ENCODE measurements at places on chromosomes 12 and 14.

GRCh38 chr12:58888131-58888783, 32.0 kb downstream of the LRIG3 start:
- peak; percentile 88 for DNase-seq

GRCh38 chr12:15116983-15117382, 104.2 kb downstream of the RERG start:
- DNase-seq: no peak

DNA sequence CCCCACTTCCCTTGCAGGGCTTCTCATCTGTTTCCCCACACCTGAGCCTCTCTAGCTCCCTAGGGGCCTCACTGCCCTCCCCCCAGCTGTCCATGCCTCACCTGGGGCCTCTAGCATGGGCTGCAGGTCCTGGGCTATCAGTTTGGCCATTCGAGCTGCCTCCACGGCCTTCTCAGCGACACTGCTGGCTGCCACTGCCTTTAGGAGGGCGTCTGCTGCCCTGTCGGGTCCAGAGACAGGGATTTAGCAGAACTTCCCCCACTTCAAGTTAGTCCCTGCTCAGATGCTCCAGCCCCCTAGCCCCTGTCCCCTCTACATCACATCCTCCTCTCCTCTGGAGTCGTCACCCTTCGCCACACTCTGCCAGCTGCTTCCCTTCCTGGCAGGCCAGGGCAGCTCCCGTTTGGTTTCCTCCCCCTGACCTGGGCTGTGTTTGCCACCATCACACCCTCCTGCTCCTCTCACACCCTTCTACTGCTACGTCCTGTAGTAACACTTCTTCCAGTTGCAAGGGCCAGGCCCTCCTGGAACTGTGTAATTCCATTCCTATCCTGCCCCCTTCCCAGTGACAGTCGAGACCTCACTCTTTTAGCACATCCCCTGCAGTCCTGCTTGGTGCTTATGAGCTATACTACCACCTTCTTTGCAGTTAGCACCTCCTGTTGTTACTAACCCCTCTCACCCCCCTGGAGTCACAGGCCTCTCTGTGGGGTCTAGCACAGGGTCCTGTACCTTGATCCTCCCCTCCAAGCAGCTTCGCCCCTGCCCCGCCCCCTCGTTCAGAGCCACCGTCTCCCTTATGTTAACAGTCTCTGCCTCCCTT, 4.3 kb upstream of the AP1G2 start:
- DNase-seq: no peak

- no peak for DNase-seq
Measured at GRCh38 chr12:8143261-8143660, 13.6 kb upstream of the ZNF705A start.

GRCh38 chr14:73810478-73811163, 41.0 kb upstream of the PTGR2 start:
- DNase-seq: no peak

- no peak for DNase-seq
Measured at GRCh38 chr14:96059519-96060135, 20.5 kb downstream of the C14orf132 start.

DNA sequence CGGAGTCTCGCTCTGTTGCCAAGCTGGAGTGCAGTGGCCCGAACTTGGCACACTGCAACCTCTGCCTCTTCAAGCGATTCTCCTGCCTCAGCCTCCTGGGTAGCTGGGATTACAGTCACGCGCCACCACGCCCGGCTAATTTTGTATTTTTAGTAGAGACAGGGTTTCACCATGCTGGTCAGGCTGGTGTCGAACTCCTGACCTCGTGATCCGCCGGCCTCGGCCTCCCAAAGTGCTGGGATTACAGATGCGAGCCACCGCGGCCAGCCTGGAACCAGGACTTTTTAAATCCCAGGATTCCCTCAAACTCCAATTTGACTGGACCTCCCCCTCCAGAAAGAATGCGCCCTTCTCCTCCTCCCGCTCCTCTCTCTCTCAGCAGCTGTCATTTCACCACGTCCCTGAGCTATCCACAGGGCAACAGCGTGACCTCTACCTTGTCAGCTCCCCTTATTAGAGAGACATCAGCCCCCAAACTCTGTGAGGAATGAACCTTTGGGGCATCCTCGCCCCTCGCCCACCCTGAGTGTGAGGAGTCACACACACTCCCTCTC, 2.0 kb downstream of the ESYT1 start:
- no peak for DNase-seq

DNA sequence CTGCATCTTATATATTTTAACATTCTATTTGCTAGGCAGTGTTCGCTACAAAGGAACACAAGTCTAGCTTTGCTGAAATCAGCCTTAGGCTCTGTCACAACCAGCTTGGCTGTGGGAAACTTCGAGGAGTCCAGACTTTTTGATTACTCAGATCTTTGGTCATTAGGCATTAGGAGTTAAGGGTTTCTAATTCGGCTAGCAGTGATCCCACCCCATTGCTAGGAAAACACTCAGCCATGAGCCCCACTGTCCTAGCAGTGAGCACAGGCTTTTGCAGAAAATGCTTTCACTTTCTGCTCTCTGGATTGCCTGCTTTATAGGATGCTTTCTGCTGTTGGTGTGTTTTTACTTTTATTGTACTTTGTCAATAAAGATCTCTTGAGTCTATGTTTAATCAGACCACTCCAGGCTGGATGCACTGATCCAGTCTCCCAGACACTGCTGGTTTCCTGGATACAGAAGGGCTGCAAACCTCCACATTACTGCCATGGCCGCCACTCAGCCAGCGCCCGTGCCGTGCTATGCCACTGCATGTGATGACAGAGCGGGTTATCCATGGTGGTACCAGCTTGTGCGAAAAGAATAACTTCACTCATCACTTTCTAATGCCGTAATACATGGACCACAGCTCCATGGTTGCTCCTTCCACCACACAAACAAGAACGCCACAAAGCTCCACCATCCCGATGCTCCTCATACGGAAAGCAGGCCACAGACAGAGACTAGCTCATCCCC, 41.0 kb upstream of the PYGL start:
- peak; percentile 65 for DNase-seq

DNA sequence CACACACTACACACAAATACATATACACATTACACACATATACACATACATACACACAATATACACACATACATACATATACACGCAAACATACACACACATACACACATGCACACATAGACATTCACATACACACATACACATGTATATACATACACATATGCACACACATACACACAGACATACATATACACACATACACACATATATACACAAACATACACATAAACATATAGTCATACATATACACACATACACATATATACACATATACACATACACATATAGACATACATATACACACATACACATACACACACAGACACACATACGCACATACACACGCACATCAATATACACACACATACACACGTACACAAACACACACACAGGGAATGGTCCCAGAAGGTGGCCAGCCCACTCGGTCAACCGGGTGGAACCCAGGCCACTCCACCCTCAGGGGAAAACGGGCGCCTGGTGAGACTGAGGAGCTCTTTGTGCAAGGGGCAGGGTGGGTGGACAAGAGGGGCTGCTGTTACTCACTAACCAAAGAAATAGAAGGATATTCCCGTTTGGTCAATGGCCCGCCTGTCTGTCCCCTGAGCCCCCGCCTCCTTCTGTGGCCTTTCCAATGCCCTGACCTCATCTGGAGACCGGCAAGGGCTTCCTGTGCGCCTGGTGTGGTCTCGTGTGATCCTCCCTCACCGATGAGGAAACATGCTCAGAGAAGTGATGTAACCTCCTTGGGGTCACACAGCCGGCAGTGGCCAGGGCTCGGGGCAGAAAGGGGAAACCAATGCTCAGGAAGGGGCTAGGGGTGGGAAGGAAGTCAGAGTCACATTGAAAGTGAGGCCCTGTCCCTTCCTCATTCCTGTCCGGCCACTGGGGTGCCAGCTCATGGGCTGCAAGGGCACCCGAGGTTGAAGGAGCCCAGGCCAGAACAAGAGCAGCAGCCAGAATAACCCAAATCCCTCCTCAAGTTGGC, 5.3 kb downstream of the TRPV4 start:
- DNase-seq: peak; percentile 77

DNA sequence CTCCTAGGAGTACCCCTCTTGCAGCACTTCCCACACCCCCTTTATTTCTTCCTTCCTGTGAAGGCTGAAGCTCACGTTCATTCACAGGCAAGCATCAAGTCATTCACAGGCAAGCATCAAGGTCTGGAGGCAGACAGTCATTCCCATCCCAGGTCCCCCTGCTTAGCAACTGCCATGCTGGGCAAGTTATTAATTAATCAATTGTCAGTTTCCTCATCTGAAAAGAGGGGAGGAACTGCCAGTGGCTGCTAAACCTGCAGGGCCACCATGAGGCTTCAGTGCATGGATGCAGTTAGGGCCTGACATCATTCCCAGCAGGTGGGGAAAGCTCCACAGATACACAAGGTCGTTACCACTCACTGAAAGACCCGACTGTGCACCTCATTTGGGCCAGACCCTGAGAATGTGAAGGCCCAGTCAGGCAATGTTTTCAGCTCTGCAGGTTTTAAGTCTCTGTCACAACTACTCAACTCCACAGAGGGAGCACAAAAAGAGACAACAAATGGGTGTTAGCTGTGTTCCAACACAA, 85.0 kb upstream of the GPR68 start:
- DNase-seq: no peak

DNA sequence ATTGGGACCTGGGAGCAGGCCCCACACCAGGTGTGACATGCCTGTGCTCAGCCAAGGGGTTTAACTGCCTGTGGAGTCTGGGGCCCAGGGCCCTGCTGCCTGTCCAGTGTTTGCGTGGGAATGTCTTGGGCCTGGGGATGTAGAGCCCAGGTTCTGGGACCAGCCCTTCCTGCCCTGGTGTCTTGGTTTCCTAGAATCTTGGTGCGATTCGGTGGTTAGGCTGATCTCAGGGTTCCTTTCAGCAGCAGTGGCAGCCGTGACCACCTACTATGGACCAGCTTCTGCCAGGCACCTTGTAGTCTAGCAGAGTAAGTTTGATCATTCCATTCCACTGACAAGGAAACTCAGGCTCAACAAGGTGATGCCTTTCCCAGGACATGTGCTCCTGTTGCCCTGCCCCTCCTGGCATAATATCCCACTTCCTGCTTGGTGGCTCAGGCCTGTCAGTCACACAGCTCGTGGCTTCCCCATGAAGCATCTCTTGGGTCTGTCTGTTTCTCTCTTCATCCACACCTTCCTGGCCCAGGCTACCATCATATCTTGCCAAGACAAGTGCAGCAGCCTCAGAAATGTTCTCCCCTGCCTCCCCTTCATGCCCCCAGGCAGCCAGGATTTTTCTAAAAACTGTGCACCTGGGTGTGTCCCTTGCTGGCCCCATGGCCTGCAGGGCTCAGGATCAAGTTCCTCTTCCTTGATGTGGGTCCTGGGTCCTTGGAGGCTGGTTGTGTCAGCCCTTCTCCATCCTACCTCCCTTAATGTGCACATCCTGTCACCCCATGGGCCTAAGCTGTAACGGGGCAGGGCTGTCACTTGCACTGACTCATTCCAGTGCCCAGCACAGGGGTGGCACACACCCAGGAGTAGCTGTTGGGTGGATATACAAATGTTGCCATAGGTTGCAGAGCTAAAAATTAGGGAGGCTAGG, 101.6 kb downstream of the SLC25A47 start:
- DNase-seq: no peak

DNA sequence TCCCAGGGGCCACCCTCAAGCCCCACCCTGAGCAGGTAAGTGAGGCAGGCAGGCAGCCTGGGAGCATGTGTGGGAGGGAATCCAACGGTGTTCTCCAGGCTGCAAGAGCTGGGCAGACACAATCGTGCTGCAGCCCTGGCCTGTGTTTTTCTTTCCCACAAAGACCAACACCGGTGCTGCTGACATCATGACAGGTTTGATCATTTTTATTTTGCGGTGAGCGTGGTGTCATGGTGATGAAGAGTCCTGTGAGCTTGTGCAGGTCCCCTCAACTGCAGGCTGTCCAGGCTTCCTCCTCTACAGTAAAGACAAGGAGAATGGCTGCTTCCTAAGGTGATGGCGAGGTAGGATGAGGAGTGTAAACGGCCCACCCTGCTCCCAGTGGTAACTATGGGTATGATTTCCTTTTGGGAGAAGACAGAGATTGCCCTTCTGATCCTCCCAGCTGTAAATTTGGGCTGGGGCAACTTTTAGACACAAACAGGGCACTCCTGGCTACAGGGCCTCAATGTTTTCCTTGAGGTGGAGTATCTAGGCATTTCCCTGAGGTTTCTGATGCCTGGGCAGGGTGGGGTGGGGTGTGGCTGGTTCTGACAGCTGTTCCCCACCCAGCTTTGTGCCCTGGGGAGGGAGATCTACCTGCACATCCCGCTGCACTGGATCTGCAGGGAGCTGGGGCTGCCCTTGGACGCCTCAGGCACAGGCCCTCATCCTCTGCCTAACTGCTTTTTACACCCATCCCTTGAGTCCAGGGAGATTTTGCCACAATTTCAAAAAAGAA, 109.1 kb downstream of the VCPKMT start:
- no peak for DNase-seq

GRCh38 chr12:24400533-24400932, 451.1 kb upstream of the SOX5 start:
- no peak for DNase-seq

GRCh38 chr12:109047081-109047805, 5.1 kb upstream of the USP30 start:
- DNase-seq: no peak

GRCh38 chr12:111687255-111687654, 1.4 kb downstream of the ACAD10 start:
- no peak for DNase-seq

DNA sequence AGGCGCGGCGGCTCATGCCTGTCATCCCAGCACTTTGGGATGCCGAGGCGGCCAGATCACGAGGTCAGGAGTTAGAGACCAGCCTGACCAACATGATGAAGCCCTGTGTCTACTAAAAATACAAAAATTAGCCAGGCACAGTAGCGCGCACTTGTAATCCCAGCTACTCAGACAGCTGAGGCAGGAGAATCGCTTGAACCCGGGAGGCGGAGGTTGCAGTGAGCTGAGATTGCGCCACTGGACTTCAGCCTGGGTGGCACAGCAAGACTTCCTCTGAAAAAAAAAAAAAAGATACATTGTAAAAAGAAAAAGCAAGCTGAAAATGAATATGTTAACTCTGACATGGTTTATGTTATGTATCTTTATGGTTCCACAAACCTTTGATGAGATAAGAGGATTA, 33.6 kb downstream of the RPGRIP1 start:
- DNase-seq: no peak

- peak; percentile 47 for DNase-seq
Measured at GRCh38 chr12:42213954-42214426, 24.1 kb downstream of the YAF2 start.

DNA sequence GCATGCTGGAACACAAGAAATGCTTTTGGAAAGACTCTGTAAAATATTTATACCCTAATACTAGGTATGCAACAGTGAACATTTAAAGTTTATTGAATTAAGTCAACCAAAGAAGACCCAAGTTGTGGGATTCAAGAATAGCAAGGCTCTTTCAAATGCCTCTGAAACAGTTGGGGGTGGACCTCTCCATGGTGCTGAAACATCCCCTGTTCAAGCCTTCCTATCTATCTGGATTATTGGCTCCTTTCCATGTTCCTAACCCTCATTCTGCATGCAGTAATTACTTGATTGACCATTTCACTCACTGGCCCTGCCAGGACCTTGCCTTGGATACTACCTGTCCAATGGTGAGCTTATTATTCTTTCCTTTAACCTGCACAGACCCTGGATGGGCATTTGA, 349.7 kb downstream of the NRXN3 start:
- peak; percentile 17 for DNase-seq
